ENCODE measurements at places on chromosomes 7 and 10. TPM values are rescaled to one million over a fixed set of nuclear protein-coding genes. Genes with fewer than 3 reads are reported as not detected.
A peak's percentile ranks its signal among the peaks of the same experiment; 100 is the strongest.

GRCh38 chr10:103983367-103983911, 16.5 kb downstream of the SLK start:
- DNase-seq: no peak

KCND2 gene
- total RNA-seq: 0.21 TPM

MYO3A gene
- total RNA-seq: not detected

GRCh38 chr7:152619027-152619739, 56.8 kb downstream of the XRCC2 start:
- no peak for DNase-seq

DNA sequence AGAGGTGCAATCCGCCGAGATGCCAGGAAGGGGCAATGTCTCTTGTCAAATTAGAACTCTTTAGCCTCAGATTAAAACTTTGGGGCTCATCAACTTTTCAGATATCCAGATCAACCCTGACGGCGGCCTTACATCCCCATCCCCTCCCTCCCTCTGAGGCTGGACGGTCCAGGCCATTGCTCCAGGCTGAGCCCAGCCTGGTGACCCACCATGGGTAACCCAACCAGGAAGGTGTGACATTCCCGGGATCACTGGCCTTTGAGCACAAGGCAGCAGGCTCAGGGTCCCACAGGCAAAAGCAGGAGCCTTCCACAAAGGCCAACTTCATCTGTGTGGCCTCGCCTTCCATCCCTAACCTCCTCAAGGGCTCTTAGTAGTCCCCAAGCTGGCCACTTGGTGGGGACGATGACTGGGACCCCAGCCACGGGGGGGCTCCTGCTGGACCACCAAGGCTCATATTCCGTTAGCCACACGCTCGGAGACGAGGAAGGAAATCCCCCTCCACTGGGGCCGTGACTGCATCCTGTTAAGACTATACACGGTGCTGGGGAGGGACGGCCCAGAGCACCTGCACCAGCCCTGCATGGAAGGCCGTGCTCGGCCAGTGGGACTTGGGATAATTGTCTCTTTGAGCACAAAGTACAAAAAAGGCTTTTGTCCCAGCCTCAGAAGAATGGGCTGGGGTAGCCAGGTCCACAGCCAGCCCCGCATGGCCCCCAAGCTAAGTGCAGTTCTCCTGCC, 62.8 kb downstream of the ZRANB1 start:
- DNase-seq: no peak

DNA sequence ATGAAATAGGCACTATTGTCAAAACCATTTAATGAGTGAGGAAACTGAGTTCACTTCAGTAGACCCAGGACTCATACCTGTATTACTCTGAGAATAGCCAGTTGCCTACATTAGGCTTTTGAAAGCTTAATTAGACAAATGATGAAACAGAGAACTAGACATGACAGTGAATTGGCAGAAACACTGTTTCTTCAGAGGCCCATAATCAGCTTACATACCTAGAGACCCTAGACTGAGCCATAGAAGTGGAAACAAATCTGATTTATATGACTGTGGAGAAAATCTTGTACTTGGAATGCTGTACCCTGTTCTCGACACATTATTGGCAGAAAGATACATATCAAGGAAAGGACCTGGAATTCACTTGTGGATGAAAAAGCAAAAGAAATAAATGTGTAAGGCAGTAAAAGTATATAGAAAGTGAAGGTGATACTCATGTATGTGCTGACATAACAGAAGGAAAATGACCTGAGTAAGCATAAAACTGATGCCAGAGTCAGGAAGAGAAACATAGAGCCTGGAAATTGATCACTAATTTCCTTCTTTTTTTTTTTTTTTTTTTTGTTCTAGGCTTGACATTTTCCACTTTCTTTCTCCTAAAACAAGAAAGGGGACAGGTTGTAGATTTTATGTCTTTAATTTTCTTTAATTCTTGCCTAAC, 251.5 kb downstream of the BICC1 start:
- no peak for DNase-seq

SFRP5 gene
- 83.6 TPM for total RNA-seq

DNA sequence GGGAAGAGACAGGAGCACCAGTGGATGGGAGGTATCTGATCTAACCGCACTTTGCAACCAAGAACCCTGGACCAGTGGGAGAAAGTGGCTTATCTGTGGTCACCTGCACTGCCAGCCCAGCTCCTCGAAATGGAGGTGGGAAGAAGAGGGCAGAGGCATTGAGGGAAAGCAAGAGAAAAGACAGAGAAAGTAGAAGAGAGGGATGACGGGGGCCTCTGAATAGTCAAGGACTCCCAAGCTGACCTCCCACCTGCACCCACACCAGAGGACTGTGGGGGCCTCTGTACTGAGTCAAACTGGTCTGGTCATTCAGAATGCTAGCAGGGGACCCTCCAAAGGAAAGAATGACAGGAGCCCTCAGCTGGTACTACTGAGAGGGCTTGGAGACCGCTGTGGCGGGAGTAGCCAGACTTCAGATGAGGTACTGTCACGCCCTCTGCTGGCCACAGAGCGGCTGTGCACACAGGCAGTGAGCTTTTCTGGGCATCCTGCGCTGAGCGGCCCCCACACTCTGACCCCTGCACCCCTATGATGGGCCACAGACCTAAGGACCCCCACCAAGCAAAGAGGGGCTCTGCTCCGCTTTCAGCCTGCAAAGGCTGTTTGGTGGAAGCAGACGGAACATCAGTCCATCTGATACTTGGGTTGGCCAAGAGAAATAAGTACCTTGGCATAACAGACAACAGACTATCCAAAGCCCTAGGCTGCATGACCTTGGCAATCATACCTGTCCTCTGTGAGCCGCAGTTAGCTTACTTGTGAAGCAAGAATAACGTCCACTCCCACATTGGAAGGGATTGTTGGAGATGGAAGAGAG, 112.9 kb downstream of the COL13A1 start:
- peak; percentile 80 for DNase-seq

CPN1 gene
- not detected for total RNA-seq

GRCh38 chr7:43328785-43329380, 216.4 kb downstream of the HECW1 start:
- no peak for DNase-seq

CEP55 gene
- 1.7 TPM for total RNA-seq

Measured in left cardiac atrium (tissue), 4 donors.